ENCODE measurements at places on chromosomes 2 and 18.

DNA sequence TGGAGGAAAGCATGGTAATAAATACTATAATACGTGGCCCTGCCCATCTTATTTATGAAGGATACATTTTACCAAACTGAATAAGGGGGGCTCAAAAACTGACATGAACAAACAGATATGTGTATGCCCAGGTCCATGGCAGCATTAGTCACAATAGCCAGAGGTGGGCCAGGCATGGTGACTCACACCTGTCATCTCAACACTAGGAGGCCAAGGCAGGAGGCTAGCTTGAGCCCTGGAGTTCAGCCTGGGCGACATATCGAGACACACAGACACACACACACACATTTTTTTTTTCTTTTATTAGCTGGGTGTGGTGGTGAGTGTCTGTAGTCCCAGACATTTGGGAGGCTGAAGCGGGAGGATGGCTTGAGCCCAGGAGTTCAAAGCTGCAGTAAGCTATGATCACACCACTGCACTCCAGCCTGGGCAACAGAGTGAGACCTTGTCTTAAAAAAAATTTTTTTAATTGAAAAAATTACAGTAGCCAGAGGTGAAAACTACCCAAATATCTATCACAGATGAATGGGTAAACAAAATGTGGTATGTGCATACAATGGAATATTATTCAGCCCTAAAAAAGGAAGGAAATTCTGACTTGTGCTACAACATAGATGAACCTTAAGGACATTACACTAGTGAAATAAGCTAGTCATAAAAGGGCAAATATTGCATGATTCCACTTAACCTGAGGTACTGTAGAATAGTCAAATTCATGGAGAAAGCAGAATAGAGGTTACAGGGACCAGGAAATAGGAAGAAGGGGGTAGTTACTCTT lies 8.0 kb downstream of the ATP8B1 start:
- no peak for DNase-seq

DNA sequence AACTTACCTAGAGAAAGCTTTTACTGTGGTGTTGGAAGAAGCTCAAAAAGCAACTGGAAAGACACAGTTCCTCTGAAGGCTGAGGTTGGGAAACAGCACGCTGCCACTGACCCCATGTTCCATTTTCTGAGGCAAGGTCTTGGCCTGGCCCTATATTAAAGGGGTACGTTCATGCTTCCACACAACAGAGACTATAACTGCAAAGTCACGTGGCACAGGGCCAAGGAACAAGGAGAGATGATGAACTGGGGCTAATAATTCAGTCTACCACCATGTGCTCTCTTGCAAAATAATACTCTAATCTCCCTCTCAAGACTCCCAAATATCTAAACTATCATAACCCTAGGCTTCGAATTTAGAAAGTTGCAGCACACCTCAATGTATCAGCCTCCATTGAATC lies 381.6 kb downstream of the DSEL start:
- no peak for DNase-seq

- no peak for DNase-seq
These were observed 21.7 kb downstream of the PKDCC start for GRCh38 chr2:42069568-42069967.

DNA sequence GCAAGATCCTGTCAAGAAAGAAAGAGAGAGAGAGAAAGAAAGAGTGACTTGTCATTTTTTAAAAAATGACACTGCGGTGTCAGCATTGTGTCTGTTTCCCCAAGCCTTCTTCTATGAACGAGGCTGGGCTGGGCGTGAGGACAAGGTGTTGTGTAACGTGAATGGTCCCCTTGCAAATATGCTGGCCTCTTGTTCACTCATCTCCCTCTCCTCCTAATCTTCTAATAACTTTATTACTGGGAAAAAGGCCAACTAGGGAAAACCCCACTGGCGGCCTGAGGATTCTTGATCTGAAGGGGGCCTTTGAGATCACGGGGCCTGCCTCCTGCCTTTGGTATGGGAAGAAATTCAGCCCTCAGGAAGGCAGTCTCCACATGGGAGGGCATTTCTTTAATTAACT lies 163.1 kb downstream of the MIB1 start:
- DNase-seq = no peak

GRCh38 chr2:70087702-70088597 lies 673 bp downstream of the PCBP1 start:
- no peak for DNase-seq

DNA sequence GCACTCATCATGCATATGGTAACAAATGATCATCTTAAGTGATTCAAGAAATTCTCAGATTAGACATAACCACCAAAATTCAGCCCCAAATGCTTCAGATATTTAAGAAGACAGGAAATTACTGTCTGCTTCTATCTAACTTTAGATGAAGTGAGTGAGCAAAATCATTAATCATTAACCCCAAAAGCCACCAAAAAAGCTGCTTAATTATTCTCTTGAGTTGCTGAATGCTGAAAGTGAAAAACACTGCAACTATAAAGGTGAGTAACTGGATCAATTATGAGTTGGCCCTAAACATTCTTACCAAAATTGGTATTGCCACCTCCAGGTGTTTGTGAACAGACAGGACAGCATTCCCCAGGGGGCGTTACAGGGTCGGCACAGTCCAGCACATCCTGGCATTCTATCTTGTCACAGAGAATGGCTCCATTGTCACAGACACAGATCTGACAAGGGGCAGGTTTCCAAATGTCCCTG lies 69.6 kb downstream of the COL5A2 start:
- no peak for DNase-seq

GRCh38 chr2:180695586-180696401 lies 284.6 kb upstream of the UBE2E3 start:
- no peak for DNase-seq

DNA sequence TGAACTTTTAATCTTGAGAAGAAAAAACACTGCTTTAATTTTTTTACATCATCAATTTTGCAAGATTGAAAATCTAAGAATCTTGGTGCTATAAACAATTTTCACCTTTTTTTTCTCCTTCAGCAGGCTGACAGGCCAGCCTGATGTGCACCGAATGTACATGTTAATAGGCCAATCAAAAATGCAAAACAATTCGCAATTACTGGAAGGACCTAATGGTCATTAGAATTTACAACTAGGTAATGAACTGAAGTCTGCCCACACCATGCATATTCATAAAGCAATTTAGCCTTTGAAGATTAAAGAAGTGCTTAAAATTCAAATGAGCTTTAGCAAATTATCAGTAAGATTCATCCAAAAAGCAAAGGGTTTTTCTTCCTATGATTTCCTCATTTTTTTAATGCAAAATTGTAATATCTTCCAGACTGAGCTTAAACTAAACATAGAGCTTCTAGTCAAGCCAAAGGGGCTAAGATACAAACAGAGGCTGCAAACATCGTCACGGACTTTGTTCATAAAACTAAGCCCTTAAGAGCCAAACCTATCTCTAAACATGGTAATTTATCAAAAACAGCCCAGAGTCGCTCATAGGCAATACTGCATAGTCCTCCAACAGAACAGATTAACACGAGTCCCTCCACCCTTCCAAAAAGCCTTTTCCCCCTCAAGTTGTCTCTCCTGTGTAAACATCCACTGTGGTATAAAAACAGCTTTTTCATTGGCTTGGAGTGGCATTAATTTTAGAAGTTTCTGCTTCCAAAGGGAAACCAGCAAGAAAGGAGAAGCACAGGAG lies 18.4 kb downstream of the BCL11A start:
- no peak for DNase-seq

DNA sequence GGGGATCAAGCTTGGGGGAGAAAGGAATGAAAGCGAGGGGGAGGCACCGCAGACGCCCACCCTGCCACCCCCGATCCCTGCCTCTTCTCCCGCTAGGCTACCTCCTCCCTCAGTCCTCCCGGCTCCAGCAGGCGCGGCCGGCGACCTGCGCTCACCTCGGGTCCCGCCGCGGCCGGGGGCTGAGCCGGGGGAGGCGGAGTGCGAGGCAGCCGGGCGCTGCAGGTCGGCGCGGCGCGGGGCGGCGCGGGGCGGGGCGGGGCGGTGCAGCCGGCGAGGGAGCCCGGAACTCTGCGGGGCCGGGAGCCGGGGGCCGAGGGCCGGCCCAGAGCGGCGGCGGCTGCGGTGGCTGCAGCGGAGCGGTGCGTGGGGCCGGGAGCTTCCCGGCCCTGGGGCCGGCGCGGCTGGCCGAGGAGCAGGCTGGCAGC lies 477 bp downstream of the ACVR1 start:
- DNase-seq = no peak

DNA sequence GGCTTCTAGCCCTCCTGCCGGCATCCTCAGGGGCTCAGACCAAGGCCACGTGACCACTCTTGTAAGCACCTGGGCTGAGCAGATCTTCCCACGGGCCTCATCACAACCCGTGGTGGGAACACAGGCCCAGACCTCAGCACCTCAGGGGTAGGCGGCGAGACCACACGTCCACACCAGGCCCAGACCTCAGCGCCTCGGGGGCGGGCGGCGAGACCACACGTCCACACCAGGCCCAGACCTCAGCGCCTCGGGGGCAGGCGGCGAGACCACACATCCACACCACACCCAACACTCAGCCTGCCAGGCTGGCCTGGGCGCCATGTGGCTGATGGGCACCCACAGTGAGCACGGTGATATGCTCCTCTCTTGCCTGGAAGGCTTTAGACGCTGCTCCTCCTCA lies 334.4 kb upstream of the SALL3 start:
- DNase-seq = no peak

DNA sequence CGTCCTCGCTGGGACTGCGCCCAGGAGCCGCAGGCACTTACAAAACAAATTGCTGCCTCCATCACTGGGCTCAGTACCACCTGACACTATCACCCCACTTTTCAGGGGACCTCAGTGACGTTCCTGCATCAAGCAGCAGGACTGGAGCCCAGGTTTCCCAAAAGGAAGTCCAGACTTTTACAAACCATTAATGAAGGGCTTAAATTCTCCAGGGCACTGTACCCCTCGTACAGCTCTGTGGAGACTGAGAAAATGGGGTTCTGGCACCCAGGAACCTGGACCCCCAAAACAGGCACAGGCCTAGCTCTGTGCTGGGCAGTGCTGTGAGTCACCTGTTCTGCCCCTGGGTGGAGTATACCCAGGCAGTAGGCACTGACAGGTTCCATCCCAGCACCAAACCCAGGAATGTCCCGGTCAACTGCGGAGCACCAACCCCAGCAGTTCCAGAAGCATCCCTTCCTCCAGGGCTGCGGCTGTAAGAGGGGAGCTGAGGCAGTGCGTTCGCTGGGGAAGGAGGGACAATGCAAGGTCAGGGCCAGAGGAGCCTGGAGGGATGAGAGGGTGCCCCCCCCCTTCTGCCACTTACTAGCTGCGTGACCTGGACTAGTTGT lies 24.6 kb upstream of the NOTO start:
- no peak for DNase-seq

GRCh38 chr2:179952658-179953057 lies 54.4 kb downstream of the CWC22 start:
- DNase-seq = no peak

DNA sequence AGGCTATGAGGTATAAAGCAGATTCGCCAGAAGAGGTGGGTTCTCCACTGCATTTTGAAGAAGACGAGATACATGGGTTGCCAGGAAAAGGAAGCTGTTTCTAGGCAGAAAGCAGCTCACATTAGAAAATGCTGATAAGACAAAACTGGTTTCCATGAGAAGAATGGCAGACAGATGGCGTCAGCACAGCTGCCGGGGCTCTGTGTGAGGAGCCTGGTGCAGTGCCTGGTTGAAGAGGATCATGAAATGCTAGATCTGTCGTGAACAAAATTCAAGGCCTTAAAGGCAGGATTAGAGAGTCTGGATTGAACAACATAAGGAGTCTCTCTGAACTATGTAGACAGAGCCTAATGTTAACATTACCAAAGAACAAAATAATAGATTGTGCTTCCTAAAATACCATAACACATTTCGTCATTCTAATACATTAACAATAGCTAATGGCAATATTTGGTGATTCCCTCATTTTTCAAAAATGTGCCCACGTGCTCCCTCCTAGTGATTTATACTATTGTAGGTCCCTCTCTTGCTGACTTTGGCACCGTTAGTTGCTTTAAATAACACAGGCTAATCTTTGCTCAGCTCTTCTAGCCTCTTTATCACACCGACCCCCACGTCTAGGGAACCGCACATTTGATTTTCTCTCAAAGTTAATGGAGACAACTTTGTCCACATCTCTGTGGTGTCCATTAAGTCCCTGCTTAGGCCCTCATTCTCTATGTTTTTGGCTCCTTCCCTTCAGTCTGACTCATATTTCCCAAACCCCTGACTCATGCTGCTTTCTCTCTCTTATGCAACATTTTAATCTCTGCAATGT lies 38.2 kb downstream of the EFEMP1 start:
- DNase-seq = no peak

DNA sequence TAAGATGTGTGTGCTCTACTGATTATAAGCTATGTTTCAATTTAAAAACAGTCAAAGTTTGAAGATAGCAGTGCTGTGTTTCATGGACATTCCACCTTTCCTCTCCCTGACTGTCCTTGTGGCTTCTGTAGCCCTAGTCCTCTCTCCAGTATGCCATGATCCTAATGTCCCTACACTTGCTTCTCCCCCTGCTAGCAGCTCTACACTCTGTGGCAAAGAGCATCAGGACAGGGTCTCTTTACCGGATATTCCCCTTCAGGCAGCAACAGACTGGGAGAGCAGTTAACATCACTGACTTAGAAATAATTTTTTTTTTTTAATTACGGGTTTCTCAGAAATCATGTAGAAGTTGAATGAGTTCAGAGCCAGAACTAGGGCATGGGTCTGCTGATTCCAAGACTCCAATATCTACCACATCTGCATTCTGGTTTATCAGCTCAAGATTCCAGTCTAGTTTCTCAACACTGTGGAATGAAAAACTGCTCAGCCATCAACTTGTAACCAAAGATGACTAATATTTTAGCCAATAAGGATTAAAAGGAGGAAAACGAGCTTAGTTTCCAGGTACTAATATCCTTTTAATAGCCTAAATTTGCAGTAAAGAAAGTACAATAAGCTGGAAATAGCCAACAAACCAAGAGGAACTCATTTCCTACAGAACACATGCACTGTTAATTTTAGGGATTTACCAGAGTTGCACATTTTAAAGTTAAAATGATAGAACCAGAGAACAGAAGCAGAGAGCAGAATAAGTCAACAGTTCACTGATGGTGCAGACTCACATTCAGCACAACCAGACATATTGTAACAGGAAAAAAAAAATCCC lies 45.2 kb downstream of the TMEM131 start:
- DNase-seq = no peak

DNA sequence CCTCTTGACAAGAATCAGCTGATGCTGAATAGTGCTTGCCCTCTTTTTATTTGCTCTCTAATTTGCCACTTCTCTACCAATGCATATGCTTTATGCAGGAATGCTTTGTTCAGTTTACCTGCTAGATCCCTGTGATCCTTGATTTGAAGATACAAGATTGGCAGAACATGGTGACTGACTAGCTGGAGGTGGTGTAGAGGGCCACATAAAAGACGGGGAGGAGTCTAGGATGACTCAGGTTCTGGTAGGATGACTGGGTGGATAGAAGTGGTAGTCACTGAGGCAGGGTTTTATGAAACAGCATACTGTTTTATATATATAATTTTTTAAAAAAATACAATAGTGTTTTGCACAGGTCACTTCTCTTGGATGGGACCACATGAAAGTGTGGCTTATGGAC lies 6.3 kb upstream of the ADGRF3 start:
- DNase-seq = no peak

DNA sequence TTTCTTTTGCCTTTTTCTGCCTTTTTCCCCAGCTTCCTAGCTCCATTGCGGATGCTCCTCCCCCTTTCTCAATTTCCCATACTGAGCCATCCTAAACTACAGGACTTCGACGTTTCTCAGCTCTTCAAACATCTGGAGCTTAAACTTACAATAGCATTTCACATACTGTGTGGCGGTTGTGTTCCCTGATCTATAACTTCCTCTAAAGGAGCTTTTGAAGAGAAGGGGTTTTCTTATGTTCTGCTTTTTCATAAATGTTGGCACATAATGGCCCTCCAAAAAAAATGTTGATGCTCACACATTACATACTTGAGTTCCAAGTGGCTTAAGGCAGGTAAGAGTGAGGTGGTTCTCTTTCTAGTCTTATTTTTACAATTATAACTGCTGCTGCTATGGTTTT lies 87.4 kb downstream of the RNF144A start:
- no peak for DNase-seq
